ENCODE measurements at places on chromosomes 13 and 19. TPM values are rescaled to one million over a fixed set of nuclear protein-coding genes. Genes with fewer than 3 reads are reported as not detected.

GRCh38 chr19:45781214-45782161, 802 bp downstream of the DMPK start:
- no peak for DNase-seq

GRCh38 chr13:47976325-47976724, 24.7 kb downstream of the SUCLA2 start:
- DNase-seq, result no peak

DNA sequence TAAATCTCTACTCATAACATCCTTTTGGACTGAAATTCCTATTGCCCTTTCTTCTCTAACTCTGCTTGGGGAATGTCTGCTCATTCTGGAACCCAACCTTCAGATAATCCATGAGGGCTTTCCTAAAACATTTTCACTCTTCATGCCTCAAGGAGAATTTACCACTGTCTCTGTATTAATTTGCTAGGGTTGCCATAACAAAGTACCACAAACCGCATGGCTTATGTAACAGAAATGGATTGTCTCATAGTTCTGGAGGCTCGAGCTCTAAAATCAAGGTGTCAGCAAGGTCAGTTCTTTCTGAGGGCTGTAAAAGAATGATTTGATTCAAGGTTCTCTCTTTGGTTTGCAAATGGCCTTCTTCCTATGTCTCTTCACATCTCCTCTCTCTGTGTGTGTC, 209.7 kb downstream of the LACC1 start:
- no peak for DNase-seq

GRCh38 chr13:39968646-39969475, 313.4 kb downstream of the COG6 start:
- no peak for DNase-seq

The KLC3 gene
- total RNA-seq, result 0.18 TPM

GRCh38 chr13:37168151-37168550, 62.7 kb upstream of the CSNK1A1L start:
- DNase-seq, result no peak

DNA sequence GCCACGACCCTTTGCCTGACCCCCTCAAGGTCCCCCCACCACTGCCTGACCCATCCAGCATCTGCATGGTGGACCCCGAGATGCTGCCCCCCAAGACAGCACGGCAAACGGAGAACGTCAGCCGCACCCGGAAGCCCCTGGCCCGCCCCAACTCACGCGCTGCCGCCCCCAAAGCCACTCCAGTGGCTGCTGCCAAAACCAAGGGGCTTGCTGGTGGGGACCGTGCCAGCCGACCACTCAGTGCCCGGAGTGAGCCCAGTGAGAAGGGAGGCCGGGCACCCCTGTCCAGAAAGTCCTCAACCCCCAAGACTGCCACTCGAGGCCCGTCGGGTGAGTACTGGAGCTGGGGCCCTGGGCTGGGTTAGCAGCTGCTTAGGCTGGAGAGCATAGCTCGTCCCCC, 8.6 kb downstream of the MAP1S start:
- DNase-seq, result no peak

The ZNF729 gene
- not detected for total RNA-seq

The CGB7 gene
- not detected for total RNA-seq

GRCh38 chr13:75425216-75426009, 56.6 kb downstream of the TBC1D4 start:
- DNase-seq, result no peak

The SPRYD7 gene
- 9.8 TPM for total RNA-seq

The RPL36 gene
- 996 TPM for total RNA-seq

DNA sequence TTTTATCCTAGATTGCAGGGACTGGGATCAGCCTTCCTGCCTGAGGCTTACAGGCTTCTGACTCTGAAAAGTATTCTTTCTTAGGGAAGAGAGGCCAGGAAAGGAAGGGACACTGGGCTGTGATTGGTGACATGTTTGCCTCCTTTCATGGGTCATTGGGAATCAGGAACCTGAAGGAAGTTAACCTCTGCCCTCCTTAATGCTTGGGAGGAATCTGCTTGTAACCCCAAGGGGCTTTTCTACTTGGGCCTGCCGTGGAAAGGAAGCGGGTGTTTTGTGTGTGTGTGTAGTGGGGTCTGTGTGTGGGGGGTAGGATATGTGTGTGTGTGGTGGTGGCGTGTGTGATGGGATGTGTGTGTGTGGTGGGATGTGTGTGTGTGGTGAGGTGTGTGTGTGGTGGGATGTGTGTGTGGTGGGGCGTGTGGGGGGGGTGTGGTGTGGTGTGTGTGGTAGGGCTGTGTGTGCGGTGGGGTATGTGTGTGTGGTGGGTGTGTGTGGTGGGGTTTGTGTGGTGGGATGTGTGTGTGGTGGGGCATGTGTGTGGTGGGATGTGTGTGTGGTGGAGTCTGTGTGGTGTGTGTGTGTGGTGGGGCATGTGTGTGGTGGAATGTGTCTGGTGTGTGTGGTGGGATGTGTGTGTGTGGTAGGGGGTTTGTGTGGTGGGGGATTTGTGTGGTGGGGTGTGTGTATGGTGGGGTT, 41.3 kb upstream of the NPAS1 start:
- no peak for DNase-seq

GRCh38 chr19:11887611-11888531, at the start of gene ZNF69:
Gene ZNF69 (plus strand): TSS chr19:11887782. CDS start chr19:11887924, 142 bp downstream.
- peak; percentile 42 for DNase-seq

DNA sequence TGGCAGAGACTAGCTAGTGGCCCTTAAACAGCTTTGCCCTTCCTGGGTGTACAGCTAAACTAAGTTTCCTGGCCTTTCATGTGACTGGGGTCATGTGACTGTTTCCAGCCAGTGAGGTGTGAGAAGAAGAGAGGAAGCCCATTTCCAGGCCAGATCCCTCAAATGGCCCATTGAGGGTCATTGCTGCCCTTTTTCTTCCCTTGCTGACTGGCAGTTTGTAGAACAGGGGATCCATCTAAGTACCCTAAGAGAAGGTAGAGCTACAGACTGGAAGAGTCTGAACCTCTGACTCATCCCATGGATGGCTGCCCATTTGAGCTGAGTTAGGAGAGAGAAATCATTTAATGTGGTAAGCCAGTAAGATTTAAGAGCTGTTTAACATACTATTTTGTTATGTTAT, 2.8 kb downstream of the SWSAP1 start:
- DNase-seq, result peak; percentile 36

DNA sequence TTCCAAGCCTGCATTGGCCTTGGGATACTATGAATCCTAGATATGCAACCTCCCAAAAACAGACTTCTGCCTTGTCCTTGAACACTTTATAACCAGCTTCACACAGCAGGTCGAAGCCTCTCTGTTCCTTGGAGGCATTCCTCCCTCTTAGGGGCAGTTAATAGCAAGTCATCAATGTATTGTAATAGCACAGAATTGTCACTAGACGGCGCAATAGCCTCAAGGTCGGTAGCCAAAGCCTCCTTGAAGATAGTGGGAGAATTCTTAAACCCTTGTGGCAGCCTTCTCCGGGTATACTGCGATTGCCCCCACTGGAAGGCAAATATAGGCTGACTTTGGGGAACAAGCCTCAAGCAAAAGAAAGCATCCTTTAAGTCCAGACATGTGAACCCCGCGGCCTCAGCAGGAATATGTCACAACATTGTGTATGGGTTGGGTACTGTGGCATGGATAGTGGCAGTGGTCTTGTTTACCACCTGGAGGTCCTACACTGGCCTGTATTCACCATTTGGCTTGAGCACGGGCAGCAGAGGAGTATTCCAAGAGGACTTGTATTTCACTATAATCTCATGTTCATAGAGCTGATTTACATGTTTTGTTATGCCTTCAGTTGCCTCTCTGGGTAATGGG, 61.1 kb downstream of the ZNF431 start:
- no peak for DNase-seq

DNA sequence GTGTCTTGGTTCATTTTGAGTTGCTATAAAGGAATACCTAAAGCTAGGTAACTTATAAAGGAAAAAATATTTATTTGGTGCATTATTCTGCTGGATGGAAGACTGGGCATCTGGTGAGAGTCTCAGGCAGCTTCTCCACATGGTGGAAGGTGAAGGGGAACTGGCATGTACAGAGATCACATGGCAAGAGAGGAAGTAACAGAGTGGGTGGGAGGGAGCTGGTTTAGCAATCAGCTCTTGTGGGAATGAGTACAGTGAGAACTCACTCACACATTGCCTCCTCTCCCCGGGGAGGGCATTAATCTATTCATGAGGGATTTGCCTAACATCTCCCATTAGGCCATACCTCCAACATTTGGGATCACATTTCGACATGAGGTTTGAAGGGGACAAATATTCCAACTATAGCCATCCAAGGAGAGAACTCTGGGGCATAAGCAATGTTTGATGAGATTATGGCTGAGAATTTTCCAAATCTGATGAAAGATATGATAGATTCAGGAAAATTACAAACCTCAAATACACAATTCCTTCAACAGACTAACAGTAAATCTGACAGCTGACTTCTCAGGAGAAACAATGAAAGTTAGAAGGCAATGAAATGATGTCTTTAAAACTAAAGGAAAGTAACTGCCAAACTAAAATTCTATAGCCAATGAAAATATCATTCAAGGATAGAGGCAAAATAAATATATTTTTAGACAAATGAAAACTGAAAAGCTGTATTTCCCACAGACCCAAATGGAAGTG, 52.5 kb downstream of the MTUS2 start:
- DNase-seq, result no peak

- DNase-seq, result no peak
These were observed 212.8 kb downstream of the ENOX1 start for GRCh38 chr13:43573802-43574514.

DNA sequence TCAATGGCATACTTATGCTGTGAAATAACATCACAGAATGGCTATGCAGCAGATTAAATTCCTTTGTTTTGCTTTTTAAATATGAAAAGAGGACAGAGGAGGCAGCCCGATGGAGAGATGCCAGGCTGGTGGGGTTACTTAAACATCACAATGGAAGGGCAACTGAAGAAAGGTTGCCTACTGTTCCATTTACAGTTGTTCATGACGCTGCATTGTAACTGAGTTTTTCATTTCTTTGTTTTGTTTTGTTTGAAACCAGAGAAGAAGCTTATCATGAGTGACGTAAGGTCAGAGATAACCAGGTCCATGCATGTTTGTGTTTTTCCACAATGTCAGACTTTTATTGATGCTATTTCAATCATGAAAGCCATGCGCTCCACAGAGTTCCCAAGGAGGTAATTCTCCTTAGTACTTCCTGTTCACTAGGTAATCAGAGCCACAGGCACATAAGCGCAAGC, 273.8 kb downstream of the LHFPL6 start:
- no peak for DNase-seq

The LMTK3 gene
- total RNA-seq, result 3.1 TPM

DNA sequence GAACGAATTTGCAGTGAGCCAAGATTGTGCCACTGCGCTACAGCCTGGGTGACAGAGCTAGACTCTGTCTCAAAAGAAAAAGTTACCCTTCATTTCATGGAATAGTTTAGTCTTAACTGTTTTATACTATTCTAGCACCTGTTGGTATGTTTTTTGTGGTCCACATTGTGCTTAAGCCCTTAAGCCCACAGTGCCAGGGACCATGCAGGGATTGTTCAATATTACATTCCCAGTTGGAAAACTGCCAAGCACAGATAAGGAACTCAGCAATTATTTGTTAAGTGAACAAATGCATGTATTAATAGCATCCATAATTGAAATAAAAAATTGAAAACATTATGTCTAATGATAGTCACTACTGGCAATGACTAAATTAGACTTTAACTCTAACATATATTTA, 193.5 kb downstream of the PCDH17 start:
- DNase-seq, result no peak

The RUBCNL gene
- 0.76 TPM for total RNA-seq

DNA sequence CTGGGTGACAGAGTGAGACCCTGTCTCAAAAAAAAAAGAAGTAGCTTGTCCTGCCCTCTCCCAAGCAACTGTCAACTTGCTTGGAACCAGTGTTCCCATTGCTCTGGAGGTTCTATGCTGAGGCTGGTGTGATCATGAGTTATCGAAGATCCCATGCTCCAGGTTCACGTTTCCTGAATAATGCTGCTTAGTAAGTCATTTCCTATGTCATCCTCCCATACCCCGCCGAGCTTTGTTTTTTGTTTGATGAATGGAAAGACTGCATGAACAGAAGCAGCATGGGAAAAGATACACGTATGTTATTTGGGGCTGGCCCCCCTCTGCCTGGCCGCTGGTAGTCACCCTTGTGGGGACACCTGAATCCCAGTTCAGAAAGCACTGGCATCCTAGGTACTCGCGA, 11.3 kb downstream of the SLC25A42 start:
- DNase-seq, result no peak

- no peak for DNase-seq
These were observed 25.4 kb downstream of the MAP2K2 start for GRCh38 chr19:4098493-4098892.
